ENCODE measurements at places on chromosomes 11 and 22.

GRCh38 chr22:18100781-18101180 lies 9.8 kb upstream of the TUBA8 start:
- no peak for DNase-seq

DNA sequence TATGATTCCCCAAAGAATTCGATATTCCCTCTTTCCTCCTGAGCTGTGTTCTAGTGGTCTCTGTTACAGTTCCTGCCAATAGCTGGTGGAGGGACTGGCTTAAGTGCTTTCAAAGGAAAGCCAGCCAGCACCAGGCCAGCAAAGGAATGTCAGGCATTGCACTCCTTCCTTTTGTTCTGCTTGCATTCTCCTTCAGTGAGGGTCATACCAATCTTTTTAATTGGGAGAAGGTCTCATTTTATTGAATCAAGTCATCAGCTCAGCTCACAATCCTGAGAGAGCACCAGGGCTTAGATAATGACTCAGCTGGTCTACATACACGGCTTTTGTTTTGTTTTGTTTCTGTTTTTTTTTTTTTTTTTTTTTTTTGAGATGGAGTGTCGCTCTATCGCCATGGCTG lies 222.9 kb downstream of the NAV2 start:
- DNase-seq = no peak

DNA sequence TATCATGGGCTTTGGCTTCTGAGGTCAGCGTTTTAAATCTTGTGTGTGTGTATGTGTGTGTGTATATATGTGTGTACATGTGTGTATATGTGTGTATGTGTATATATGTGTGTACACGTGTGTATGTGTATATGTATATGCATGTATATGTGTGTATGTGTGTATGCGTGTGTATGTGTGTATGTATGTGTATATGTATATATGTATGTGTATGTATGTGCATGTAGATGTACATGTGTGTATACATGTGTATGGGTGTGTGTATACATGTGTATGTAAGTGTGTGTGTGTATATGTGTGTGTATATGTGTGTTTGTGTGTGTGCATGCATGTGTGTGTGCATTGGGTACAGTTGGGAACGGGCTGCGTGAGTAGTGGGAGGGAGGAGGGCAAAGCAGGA lies 123.0 kb downstream of the ST3GAL4 start:
- no peak for DNase-seq

DNA sequence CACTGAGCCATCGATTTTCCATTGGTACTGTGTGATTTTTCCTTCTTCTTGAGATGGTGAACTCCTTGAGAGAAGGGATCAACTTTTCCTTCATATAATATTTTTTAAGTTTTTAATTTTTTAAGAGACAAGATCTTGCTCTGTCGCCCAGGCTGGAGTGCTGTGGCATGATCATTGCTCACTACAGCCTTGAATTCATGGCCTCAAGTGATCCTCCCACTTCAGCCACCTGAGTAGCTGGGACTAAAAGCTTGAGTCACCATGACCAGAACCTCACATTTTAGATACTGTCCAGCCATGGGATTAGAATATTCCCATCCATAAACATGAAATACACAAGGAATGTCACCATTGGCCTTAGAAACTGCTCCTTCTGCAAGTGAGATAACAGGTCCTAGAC lies 66.9 kb upstream of the CHRM4 start:
- DNase-seq = no peak

GRCh38 chr11:59773083-59773440 lies 17.9 kb downstream of the STX3 start:
- DNase-seq = no peak

DNA sequence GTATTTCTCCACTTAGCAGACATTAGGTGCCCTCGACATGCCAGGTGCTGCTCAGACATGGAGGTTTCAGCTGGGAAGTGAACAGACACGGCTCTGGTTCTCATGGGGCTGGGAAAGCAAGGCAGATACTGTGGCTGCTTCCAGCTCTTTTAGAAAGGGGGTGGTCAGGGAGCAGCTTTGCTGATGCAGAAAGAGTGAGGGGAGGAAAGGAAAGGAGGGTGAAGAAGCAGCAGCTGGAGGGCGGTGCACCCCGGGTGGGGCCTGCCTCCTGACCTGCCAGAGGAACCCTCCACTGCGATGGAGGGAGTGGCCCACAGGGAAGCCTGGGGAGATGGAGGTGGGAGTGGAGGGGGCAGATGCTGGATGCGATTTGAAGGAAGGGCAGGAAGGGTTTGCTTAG lies 76.8 kb downstream of the MORC2 start:
- DNase-seq = no peak

DNA sequence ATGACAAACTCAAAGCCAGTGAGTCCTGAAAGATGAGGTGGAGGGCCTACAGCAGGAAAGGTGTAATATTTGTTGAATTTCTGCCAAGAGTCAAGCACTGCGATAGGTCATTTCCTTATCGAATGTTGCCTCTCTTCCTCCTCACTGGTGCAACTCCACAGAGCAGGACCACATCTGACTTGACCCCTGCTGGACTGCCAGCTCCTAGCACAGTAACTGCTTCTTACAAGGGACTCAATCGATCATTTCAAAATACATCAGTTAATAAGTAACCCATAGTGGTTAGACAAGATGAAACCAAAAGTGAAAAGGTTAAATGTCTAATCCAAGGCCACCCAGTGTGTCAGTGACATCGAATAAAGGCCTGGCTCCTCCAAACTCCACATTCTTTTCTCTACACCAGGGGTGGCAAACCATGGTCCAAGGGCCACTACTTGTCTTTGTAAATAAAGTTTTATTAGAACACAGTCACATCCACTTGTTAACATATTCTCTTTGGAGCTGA lies 98.5 kb upstream of the CSNK2A3 start:
- DNase-seq = no peak

DNA sequence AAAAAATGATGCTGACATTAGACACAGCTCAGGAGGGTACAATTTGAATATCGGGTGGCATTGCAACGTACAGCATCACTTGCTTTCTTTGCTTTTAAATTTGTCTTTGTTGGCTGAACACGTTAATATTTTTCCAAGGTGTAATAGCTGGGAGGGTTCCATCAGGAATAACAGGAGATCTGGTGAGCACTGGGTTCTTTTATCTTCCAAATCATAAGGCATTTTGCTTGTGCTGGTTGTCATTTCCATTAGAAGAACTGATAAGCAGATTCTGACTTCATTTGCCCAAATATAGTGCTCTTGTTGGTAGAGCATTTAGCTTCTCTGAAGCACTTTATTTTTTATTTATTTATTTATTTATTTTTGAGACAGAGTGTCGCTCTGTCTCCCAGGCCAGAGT lies 48.9 kb downstream of the LMO2 start:
- no peak for DNase-seq

DNA sequence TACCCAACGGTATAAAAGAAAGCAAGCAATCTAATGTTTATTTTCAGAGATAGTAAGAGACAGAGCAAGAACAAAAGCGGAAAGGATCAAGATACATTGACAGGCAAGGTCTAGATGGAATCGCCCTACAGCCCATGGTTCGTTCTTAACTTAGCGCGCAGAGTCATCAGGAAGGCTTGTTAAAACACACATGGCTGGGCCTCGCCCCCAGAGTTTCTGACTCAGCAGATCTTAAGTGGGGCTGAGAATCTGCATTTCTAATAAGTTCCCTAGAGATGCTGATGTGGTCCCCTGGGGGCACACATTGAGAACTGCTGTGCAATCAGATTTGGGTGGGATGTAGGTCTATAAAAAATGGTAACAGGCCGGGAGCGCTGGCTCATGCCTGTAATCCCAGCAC lies 35.8 kb upstream of the CHRM4 start:
- DNase-seq = no peak
